ENCODE measurements at places on chromosomes 11 and 22. TPM values are rescaled to one million over a fixed set of nuclear protein-coding genes. Genes with fewer than 3 reads are reported as not detected.

The CPSF7 gene
- total RNA-seq, result 18.0 TPM

The PATE4 gene
- not detected for total RNA-seq

The TEX54 gene
- not detected for total RNA-seq

The GAL3ST1 gene
- total RNA-seq, result not detected

The IL18 gene
- total RNA-seq, result 1.2 TPM

- DNase-seq, result peak; percentile 43
Observed at GRCh38 chr11:61951484-61952135, 1.5 kb downstream of the BEST1 start.

GRCh38 chr11:1536065-1536843 lies 35.8 kb downstream of the DUSP8 start:
- no peak for DNase-seq

- DNase-seq, result peak; percentile 47
Observed at GRCh38 chr11:11349870-11350337, 3.1 kb downstream of the CSNK2A3 start.

Data from SJSA1 (cell line).